ENCODE measurements at places on chromosomes 2 and 18. TPM values are rescaled to one million over a fixed set of nuclear protein-coding genes. Genes with fewer than 3 reads are reported as not detected.

Gene IFIH1
- 14.7 TPM for total RNA-seq

- DNase-seq = no peak
These were observed 1.3 kb downstream of the MAPRE2 start for GRCh38 chr18:35042389-35043071.

GRCh38 chr2:130355172-130355577, 681 bp upstream of the PTPN18 start:
- DNase-seq = no peak

Gene CD28
- total RNA-seq = 6.1 TPM

Gene DSEL
- total RNA-seq = 49.3 TPM

Gene FKBP1B
- 5.1 TPM for total RNA-seq

Measured in urinary bladder (tissue), 4 donors.